ENCODE measurements at places on chromosomes 11 and 22.
A peak's percentile ranks its signal among the peaks of the same experiment; 100 is the strongest.

DNA sequence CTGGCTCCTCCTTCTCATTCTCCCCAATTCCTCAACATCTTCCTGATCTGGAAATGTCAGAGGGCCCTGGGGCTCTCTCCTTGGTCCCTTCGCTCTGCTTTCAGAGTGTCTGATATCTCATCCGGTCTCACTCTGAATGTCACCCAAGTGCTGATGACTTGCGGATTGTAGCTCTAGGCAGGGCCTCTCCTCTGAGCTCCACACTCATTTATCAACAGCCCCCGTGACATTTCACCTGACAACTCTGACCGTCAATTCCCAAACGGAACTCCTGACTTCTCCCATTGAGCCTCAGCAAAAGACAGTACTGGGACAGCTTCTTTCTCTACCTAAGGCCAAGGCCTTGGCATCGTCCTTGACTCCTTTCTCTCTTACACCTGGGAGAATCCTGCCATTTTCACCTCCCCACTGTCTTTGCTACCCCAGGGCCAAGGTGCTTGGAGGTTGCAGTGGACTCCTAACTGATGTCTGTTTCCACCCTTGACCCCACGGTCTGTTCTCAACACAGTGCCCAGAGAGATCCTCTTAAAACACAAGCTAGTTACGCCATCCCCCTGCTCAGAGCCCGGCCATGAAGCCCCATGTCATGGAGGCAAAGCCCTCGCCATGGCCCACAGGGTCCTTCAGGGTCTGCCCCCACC, 57.5 kb upstream of the THY1 start:
- DNase-seq: no peak

GRCh38 chr11:91199866-91200265, 977.0 kb upstream of the CHORDC1 start:
- DNase-seq: no peak

DNA sequence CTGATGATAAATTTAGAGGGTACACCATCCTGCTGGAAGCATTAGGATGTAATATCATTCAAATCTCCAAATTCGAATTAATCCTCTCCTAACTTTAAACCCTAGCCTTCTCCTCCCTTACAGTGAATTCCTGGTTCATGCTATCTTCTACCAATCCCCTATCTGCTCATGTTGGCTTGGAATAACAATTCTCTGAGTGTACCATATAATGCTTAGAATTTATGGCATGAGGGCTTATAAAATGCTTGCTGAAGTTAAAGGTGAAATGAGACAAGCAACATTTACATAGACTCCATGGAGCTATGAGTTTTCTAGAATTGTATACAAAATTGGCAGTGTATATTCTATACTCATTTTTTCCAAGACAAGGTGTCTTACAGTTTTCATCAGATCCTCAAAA, 79.3 kb downstream of the C2CD3 start:
- no peak for DNase-seq

DNA sequence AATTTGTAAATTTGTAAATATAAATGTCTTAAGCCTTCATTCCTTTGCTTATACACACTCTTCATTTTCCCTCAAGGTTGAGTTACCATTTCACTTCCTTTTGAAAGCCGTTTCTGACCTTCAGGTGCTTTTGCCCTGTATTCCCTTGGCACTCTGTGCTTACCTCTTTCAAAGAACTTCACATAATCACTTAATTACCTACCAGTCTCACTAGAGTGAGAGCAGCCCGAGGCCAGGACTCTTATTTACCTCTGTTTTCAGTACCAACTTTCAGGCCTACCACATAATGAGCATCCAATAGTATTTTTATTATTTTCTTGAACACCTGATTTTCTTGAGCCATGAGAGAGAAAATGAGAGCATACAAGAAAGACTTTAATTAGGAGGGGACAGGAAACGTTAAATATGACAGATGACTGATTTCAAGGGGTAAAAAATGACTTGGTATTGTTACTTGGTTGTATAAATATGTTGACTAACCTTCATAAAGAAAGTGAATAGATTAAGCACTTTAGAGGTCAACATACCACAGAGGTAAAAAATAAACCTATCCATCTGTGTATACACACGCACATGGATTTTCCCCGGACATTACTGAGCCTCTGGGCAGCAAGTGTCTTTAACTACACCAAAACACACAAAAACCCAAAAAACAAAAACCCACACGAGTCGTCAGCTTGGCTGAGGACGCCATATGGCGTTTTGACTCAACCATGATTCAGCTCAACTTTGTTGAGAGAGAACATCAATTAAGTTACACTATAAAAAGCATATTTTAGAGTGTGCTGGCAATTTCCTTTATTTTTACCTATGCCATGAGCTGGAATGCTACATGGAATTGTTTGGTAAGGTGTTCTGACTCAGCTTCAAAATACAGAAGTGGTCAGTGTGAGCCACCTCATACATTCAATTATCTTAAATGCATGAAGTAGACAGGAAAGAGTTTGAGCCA, 7.6 kb downstream of the ATXN10 start:
- peak; percentile 43 for DNase-seq

DNA sequence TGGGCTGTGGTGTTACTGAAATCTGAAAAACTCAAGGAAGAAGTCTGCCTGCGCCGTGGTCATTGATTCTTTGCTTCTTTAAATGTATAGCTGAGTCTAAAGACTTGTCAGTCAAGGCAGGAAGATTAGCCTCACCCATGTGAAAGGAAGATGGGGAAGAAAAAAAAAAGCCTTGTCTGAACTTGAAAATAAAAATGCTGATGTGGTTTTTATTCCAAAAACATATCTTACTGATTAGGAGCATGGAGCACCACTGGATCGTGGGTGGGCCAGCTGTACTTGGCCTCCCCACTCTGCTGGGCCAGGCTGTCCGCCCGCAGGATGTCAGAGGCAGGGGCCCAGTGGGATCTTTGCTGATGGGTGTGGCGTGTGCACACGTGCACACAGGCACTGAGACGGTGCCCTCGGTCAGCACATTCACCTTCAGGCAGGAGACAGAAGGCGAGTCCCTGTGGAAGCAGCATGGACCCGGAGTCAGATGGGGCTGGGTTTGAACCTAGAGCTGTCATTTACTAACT, 111.9 kb downstream of the WNT7B start:
- DNase-seq: no peak

DNA sequence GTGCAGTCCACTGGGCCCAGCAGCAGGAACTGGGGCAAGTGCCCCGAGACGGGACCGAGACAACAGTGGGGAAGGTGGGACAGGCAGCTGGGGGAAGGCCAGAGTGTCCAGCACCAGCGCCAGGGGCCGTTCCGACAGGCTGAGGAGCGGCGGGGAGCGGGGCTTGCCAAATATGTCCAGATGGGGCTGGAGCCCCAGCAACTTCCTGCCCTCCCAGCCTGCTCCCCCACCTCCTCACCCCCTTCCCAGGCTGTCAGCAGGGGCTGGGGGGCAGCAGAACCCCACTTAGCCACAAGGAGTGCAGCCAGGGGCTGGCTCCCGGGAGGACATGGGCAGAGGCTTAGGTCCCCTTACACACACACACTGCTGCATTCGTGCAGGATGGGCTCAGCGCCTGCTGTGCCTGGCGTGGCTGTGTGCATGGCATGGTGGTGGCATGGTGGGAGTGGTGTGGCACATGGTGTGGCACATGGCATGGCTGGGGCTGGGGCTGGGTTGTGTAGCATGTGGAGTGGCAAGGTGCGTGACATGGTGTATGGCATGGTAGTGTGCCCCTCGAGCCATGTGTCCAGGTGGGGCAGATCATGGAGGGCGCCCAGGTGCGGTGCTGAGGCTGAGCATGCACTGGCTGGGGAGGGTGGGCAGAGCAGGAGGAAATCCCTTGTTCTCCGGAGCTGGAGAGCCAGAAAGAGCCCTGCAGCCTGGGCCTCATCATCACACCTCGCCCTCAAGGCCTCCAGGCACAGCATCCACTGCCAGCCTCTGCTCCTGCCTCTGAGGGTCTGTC, 51.7 kb downstream of the CDKN1C start:
- no peak for DNase-seq

DNA sequence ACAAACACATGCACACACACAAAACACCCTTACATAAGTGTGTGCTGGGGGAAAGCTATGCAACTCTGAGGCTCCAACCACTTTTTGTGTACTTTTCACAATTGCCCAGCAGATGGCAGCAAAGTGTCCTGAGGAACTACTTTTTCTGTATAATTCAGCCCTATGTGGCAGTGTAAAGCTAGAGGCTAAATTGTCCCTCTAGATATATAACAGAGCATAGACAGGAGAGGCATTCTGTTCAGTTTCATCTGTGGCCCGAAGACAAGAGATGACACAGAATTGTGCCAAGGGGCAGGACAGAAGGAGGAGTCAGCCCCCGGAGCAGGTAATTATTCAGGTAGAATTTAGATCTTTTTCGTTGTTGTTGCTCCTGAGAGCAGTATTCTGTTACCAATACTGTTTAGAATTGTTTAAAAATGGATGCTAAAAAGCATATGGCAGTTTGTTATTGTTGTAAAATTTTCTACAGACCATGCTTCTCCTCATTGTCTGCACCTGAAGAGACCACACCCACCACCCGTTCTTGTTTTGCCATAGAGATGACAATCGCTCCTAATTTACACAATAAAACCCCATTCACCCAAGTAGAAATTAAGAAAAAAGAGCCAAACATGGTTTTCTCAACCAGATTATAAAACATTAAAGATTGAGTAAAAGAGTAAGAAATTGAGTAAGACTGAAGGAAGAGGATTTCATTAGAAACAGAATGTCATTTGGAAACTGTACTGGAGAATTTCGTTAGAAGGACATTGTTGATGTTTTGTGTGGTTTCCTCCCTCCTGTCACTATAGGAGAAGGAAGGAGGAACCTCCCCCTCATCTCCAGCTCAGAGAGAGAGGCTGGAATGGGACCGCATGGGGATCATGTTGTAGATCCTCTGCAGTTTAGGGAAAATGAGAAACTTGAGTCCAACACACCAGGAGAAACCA, 14.5 kb upstream of the MS4A7 start:
- peak; percentile 46 for DNase-seq

GRCh38 chr22:22914726-22915669, 27.4 kb downstream of the IGLL5 start:
- DNase-seq: no peak

DNA sequence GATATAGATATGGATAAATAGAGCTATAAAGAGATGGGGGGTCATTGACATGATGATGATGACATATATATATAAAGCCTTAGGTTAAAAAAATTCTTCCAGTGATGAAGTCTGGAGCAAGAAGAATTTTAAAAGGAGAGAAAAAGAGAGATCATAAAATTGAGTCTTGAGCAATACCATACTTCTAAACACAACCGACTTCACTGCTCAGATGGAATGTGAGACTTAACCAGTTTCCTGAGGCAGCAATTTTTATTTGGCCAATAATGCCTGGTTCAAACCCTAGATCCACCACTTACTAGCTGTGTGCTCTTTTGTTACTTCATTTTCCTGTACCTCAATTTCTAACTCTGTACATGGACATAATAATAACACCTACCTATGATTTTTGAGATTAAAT, 229.5 kb downstream of the TTC28 start:
- DNase-seq: no peak

- no peak for DNase-seq
Observed at GRCh38 chr22:19105456-19105855, 16.8 kb downstream of the DGCR2 start.

Measured in AG08396 (cell line).